CD14-positive monocyte (primary cell): ENCODE measurements at places on chromosomes 2 and 18. TPM values are rescaled to one million over a fixed set of nuclear protein-coding genes. Genes with fewer than 3 reads are reported as not detected.

DNA sequence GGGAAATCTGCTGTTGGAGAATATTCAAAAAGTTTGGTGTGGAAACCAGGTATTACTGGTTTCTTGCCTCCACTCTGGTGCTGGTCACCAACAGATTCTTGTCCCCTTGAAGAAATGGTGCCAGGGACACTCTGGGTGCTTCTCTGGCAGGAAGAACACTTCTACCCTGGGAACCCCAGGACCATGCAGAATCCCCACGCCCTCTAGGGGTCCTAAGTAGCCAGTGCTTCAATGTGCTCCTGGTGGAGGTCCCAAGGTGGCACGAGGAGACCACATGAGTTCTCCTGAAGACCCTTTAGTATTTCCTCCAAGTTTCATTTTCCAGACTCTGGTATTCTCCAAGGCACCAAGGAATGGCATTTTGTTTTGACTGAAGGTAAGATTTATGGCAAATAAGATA, 380.6 kb downstream of the TSN start:
- DNase-seq: no peak

DNA sequence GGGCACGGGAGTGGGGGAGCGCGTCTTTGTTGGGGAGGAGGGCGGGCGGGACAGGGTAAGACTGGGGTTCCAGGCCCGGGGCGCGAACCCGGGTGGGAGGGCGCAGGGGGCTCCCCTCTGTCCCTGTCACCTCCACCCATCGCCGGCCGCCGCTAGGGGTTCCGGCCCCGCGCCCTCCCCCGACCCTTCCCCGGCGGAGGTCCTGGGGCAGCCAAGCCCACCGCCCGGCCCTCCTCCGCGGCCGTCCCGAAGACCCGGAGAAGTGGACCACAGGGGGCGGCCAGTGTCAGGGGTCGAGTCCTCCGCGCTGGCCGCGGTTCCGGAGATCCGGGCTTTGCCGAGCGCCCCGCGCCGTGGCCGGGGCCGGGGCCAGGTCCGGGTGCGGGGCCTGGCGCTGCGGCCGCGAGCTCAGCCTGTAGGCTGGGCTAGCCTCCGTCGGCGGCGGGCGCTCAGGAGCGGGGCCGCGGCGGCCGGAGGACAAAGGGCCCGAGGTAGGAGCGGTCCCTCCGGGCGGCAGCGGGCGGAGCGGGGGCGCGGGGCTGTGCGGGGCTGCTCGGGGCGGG, 16.6 kb upstream of the E2F6 start:
- no peak for DNase-seq

DNA sequence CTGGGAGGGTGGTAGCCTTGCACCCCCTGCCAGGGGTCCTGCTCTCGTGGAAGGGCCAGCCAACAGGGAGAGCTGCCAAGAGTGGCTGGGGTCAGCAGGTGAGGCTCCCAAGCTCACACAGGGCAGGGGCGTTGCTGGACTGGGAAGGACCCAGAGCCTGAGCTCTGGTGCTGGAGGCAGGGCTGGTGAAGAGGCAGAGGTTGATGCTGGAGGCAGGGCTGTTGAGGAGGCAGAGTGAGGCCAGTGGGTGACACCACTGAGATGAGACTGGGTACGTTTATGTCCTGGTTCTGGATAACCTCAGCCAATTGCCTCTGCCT, 7.0 kb downstream of the ADRA2B start:
- DNase-seq: no peak

- DNase-seq: no peak
Measured at GRCh38 chr18:35642802-35643201, 61.3 kb downstream of the GALNT1 start.

The GPR148 gene
- not detected in 2 replicates for polyA plus RNA-seq

DNA sequence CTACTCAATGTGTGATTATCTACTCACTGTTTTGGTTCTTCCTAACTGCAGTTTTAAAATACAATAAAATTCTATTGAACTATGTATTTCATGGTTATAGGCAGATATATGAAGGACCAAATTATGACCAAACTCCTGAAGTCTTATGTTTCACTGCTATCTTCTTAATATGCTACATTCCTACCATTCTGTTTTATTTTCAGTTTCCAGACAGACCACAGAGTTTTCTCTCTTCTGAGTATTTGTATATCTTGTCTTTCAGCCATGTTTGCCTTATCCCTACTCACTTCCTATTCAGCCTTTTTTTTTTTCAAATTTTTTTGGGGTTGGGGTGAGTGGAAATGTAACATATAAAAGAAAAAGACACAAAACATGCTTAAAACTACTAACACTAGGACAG, 6.3 kb downstream of the RFTN2 start:
- DNase-seq: no peak

GRCh38 chr18:60684843-60685513, 312.4 kb upstream of the MC4R start:
- no peak for DNase-seq

DNA sequence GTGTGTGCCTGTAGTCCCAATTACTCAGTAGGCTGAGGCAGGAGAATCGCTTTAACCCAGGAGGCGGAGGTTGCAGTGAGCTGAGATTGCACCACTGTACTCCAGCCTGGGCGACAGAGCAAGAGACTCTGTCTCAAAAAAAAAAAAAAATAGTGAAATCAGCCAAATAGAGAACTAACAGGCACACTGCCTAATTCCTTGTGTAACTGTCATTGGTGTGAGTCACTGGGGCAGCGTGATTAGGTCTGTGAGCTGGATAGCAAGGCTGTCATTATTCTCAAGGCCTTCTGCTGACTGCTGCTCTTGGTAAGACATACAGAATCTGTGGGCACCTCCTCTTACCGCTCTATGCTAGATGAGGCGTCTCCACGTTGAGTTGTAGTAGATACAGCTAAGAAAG, 270.3 kb downstream of the NEDD4L start:
- DNase-seq: peak; percentile 91

DNA sequence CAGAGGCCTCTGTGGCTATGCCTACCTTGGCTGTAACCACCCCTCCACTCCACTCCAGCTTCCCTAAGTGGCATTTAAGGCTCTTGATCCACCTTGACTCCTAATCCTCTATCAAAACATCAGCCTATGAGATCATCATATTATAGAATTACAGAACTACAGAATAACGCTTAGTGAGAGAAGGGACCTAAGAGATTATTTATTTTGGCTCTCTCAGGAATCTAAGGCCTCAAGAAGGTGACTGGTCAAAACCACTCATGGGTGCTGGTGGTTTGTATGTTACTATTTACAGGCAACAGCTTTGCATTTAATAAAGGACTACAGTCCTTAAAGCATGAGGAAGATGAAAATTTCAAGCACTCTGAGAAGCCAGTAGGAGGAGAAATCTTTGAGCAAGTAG, 118.8 kb downstream of the FSHR start:
- no peak for DNase-seq

The SERPINB13 gene
- not detected in 2 replicates for polyA plus RNA-seq

DNA sequence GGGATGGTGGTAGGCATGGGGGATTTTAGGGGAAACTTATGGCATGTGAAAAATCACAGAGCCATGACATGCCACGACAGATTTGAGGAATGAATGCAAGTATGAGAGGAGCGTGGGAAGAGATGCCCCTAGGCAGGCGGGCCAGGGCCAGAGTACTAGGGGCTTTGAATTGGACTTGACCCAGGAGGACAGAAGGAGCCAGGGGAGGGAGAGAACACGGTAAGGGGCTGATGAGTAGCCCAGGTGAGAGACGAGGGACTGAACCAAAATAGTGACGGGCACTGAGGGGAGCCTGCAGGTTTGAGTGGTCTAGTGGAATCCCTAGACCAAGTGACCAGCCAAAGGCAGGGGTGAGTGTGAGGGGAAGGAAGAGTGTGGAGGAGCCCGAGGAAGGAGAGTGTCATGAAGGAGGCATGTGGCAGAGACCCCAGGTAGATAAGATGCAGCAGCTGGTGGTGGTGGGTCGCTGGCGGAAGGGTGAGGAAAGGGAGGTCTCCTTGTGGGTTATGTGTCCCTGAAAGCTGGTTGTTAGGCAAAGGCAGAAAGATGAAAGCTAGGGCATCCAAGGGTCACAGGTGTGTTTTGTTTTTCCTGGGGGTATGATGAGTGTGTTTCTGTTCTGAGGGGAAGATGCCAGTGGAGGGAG, 48.7 kb downstream of the ZBTB7C start:
- no peak for DNase-seq

The D2HGDH gene
- polyA plus RNA-seq: 1.1 TPM

DNA sequence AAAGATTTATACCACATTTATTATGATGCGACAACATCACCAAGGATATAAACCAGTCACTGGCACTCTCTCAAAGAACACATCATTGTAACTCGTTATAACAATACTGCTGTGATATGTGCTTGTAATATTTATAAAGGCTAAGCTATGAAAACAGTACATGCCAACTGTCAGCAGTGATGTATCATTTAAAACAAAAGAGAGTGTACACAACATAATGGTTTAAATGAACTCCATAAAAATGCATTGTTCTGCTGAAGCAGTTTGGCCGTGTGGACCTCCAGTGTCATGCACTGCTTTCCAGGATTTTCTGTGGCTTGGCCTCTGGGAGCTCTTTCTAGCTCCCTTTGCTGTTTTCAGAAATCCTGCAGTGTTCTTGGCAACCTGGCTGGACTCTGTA, 215.6 kb downstream of the MTX2 start:
- DNase-seq: no peak

- DNase-seq: no peak
Measured at GRCh38 chr2:238698451-238699306, 149.2 kb upstream of the TWIST2 start.

- DNase-seq: no peak
Measured at GRCh38 chr2:145851730-145852129, 1331.8 kb upstream of the ZEB2 start.

DNA sequence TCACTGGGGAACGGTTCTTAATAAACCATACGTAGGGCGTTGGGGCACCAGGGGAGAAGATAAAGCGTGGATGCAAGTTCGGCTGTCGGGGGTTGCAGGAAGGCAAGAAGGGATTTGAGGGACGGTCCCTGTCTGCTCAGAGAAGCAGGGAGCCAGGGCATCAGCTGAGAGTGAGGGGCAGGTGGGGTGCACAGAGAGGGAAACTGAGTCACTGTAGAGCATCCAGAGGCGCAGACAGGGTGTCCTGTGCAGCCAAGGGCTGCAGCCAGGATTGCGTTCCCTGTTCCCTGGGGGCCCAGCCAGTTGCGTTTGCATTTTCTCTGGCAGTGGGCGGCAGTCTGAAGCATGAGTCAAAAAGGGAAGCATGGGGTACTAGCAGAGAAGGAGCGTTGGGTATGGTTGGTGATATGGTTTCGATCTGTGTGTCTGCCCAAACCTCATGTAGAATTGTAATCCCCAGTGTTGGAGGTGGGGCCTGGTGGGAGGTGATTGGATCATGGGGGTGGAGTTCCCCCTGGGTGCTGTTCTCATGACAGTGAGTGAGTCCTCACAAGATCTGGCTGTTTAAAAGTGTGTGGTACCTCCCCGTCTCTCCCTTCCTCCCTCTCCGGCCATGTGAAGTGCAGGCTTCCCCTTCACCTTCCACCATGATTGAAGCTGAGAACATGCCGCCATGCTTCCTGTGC, 202.9 kb downstream of the NDUFA10 start:
- no peak for DNase-seq

The ABCG5 gene
- not detected in 2 replicates for polyA plus RNA-seq

The CDCA7 gene
- 1.0 and 1.7 TPM in 2 replicates for polyA plus RNA-seq

The CCDC148 gene
- not detected for polyA plus RNA-seq

- no peak for DNase-seq
Measured at GRCh38 chr18:61474341-61474740, 141.1 kb downstream of the CDH20 start.

The MAP2 gene
- polyA plus RNA-seq: not detected in 2 replicates

DNA sequence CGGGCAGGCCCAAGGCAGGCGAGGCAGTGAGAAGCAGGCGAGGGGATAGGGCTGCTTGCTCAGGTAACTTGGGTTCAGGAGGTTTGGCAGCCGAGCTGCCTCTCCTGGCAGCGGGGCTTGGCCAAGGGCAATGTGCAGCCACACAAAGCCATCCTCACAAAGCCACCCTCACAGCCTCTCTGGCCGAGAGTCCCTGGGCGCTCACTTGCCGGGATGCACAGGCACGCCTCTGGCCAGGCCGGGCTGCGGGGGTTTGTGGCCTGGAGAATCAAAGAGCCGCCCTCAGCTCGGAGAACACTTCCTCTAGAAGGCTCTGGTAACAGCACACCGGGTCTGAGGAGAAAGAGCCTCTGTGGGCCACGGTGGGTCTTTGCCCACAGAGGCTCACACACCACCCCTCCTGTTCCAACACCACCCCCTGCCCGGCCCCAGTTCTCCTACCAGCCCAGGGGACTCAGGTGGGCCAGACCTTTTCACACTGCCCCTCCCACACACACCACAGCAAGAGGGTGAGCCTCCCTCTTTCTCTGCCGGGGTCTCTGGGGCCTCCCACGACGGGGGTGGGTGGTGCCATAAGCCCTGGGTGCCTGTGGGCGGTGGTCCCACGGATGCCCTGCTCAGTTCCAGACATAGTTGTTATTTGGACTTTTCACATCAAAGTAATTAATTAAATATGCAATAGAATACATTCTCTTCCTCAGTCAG, 186.9 kb downstream of the ZFP36L2 start:
- DNase-seq: no peak

The NCKAP5 gene
- not detected for polyA plus RNA-seq

DNA sequence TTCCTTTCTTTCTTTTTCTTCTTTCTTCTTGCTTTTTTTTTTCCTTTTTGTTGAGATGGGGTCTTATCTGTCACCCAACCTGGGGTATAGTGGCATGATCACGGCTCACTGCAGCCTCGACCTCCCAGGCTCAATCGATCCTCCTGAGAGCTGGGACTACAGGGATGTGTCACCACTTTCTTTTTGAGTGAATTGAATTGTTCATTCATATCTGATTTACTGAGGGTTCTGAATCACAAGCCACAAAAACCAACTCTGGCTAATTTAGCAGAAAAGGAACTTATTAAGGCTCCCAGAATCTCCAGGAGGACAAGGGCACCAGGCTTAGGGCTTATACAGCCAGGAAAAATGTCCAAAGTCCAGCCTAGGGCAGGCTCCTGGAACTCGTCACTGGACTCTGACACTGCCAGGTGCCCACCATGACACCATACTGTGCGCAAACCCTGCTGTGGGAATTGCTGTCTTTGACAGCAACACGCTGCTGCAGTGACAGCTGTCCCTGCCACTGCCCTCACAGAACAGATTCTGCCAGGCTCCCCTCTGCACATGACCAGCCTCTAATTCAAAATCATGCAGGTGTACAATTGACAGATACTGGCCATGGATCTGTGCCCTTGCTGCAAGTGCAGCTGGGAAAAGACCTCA, 42.9 kb upstream of the EML6 start:
- no peak for DNase-seq

GRCh38 chr2:172783165-172783898, 47.7 kb downstream of the RAPGEF4 start:
- no peak for DNase-seq

DNA sequence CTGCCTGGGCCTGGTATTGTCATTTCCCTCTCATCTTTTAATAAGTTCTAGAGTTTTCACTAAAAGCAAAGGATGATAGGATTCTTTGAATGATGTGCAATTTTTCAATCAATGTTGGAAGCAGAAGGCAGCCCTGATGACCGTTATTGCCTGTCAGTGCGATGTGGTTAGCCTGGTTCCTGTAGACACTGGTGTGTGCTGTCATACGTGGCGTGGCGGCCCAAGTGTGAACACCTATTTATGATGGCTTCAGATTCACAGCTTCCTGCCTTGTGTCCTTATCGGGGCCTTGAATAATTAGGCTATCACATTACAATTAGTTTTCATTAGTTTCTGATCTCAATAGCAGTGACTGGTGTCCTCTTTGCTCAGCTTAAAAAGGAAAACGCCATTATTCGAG, 218.5 kb downstream of the TPGS2 start:
- no peak for DNase-seq
